ENCODE measurements at places on chromosomes 5 and 9.

- DNase-seq: peak; percentile 79
These were observed 415.8 kb upstream of the PIK3R1 start for GRCh38 chr5:67799732-67800234.

GRCh38 chr5:31221001-31221400 lies 27.5 kb downstream of the CDH6 start:
- no peak for DNase-seq

- DNase-seq: no peak
These were observed 20.6 kb upstream of the CRB2 start for GRCh38 chr9:123335193-123335985.

- DNase-seq: no peak
These were observed 107.8 kb upstream of the IL12B start for GRCh38 chr5:159438092-159438491.

DNA sequence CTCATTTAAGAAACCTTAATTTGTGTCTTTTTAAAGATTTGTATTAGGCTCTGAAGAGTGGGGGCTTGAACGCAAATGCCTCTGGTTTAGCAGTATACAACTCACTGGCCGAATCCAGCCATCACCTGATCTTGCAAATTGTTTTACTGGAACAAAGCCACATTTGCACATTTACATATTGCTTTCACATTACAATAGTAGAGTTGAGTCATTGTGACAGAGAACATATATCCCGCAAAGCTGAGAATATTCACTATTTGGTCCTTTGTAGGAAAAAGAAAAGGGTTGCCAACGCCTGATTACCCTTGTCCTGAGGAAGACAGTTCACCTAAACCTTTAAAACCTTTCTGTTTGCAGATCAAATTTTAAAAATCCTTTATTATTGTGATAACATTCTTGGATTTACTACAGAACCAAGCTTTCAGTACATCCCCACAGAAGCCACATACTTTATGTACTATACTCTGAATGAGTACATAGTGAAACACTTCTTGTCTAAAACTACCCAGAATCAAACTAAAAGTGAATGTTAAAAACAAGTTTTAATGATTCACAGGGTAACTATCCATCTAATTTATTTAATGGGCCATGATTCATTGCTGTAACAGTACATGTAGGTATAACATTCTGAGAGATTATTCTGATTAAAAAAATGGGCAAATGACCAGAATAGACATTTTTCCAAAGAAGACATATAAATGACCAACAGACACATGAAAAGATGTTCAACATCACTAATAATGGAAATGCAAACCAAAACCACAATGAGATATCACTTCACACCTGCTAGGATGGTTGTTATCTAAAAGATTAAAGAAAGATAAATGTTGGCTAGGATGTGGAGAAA lies 161.0 kb downstream of the SLC25A46 start:
- DNase-seq: no peak

GRCh38 chr5:4676934-4677333 lies 463.2 kb upstream of the ADAMTS16 start:
- no peak for DNase-seq

DNA sequence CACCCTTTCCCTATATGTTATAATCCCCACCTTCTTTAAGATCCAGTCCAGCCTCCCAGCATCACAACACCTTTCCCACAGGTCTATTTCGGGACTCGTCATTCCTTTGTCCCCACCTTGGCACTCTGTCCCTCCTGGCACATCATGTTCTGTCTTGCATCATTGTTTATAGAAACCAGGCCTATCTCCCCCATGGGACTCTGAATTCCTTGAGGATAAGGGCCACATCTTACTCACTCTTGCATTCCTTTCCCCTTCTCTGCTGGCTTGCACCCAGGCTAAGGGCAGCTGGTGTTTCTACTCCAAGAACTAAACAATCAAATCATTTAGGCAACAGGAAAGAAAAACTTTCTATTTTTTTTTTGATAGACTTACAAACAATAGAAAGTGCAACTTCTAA lies 205.7 kb downstream of the AGTPBP1 start:
- peak; percentile 84 for DNase-seq

DNA sequence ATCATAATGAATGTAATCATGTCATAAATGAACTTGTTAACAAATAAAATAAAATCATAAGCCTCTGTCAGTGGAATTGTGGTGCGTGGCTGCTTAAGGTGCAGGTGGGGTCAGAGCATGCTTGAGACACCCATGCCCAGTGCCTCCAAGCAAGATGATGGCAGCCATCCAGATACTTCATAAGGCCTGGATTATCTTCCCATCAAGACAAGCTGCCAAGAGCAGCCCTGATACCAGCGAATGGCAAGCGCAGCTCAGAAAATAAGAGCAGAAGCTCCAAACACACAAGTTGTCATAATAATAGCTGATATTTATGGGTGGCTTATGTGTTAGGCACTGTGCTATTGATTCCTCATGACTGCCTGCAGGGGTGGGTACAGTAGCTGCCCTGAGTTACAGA lies 21.8 kb upstream of the LMX1B start:
- no peak for DNase-seq

DNA sequence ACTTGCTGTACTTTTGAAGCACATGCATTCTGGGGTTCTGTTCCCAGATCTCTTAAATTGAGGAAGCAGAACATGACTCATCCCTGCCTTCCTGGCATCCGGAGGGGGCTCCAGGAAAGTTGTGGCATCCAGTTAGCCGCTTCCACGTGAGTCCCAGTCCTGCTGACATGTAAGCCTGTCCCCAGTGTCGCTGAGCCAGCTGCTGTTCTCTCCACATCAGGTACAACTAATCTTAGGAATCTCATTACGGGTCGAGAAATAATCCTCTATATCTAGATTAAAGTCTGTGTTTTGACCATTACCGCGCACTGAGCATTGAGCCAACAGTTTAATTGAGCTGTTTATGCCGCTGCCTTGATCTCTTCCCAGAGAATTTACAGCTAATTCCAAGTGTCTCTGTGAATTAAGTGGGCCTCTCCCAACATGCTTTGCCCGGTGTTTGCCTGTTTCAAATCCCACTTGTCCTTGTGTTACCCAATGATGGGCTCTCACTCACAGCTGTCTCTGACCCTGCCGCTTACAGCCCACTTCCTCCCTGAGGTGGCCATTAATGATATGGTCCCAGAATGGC lies 10.5 kb upstream of the SHB start:
- DNase-seq: peak; percentile 71

GRCh38 chr5:95959051-95959887 lies 2.4 kb downstream of the ELL2 start:
- DNase-seq: no peak

DNA sequence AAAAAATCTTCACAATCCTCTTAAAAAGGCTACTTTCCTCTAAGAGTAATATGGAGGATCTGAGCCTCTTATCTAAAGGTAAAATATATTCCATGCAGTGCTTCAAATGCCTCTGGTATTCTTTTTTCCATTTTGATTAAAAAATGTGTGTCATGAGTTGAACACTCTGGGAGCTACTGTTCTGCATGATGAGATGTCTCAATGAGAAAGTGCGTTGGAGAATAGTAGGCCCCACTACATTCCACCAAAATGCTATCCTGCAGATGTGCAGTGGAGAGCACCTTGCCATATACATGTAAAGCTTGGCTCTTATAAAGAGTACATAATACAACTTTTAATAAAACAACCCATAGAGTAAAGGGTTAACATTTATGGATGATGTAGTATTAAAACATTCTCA lies 26.3 kb downstream of the ALDH1A1 start:
- no peak for DNase-seq

DNA sequence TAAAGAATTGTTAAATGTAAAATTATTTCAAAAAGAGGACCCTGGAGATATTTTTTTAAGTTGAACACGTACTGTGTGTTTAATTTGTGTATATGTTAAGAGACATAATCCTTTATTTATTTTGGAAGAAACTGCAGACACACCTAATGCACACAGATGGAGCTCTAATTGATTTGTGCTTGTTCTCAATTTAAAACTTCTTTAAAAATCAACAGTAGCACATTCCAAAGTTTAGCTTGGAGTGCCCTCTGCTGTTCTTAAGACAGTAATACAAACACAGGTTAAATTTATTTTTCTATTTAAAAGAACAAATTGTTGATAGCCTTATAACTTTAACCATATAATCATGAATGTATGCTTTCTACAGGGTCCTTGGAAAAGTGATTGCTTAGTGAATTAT lies 277.6 kb upstream of the ADAMTS16 start:
- DNase-seq: no peak

GRCh38 chr5:168897387-168898122 lies 318.4 kb upstream of the PANK3 start:
- DNase-seq: no peak

DNA sequence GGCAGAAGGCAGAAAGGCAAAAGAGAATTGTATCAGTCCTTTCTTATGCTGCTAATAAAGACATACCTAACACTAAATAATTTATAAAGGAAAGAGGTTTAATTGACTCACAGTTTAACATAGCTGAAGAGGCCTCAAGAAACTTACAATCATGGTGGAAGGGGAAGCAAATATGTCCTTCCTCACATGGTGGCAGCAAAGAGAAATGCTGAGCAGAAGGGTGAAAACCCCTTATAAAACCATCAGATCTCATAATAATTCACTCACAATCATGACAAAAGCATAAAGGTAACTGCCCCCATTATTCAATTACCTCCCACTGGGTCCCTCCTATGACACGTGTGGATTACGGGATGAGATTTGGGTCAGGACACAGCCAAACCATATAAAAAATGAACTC lies 312.5 kb upstream of the PTGER4 start:
- no peak for DNase-seq

DNA sequence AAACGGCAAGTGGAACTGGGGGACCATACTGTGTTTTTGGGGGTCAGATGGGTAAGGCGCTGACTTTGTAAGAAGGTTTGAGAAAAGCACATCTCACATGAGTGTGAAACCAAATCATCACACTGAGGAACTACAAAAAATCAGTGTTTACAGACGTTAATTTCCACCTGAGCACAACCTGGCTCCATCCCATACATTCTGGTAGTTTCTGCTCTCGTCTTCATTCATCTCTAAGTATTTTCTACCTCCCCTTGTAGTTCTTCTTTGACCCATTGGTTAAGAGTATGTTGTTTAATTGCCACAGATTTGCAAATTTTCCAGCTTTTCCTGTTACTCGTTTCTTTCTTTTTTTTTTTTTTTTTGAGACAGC lies 8.9 kb upstream of the DPP7 start:
- no peak for DNase-seq

GRCh38 chr5:142958944-142959682 lies 188.9 kb downstream of the ARHGAP26 start:
- DNase-seq: no peak

DNA sequence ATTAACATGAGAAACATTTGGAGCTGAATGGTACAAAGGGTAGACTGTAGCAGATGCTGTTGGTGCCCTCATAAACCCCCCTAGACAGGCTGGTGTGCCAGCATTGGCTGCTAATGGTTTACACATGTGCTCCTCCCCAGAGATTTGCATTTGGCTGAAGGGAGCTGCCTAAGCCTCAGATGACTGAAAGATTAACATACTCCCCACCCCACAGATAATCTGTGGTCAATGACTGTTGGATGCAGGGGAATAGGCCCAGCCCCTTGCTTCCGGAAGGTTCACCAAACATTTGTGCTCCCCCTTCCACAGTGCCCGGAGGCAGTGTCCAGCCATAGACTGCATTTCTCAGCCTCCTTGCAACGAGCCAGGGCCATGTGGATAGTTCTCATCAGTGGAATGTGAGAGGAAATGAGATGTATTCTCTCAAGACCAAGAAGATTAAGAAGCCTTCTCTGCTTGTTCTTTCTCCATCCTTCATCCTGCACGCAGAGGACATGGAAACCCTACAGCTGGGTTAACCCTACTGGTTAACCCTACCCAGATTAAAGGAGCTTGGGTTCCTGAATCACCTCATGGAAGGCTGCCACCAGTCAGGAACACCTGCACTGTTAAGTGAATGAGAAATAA lies 79.6 kb downstream of the PHAX start:
- no peak for DNase-seq

DNA sequence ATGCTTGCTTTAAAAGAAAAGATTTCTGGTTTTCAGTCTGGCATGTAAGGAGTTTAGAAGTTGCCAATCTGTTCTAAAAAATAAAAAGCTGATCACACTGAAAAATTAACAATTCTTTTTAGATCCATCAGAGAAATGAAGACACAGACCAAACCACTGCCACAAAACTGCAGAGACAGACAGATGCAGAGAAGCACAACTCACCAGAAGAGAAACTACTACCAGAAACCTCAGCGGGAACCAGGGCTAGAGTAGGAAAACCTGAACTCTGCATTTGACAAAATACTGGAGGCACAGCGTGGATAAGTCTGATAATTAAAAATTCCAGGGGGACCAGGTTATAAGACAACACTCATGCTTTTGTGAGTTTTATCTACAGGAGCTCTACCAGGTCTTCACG lies 28.8 kb downstream of the FBXL17 start:
- no peak for DNase-seq

GRCh38 chr5:547086-547924 lies 23.1 kb upstream of the SLC9A3 start:
- no peak for DNase-seq

DNA sequence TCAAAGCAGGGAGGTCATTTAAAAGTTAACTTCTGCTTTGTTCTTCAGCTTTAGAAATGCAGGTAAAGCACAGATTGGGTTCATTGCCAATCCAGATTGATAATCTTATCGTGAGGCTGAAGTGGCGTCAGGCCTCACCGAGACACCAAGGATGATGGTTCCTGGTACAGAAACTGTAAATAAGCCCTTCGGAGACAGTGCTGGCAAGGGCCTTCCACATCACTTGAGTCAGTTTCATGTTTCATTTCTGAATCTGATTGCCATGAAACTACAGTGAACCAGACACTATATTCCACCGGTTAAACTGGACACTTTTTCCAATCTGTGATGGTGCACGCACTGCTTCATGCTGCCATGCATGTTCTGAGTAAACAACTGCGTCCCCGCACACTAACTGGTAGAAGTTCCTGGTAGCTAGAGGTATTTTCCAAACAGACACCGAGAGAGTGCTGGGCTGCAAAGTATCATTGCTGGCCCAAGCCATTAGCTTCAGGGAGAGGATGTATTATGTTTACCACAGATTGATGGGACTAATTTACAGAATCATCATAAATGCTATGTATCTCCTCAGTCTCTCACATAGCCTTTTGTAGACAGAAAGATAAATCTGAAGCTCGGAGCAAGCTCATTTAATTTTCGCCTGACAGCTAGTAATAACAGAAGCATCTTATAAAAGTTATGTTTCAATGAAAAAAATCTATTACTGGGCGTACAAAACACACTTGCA lies 336.1 kb downstream of the GLIS3 start:
- DNase-seq: no peak

- peak; percentile 28 for DNase-seq
These were observed 35.6 kb upstream of the COL5A1 start for GRCh38 chr9:134605966-134606357.

- DNase-seq: no peak
These were observed 4.4 kb upstream of the DIAPH1 start for GRCh38 chr5:141623186-141623585.

Measured in coronary artery (tissue), 2 donors.